Activated T-helper 1 cell treated with anti-CD3 and anti-CD28 coated beads, Interleukin-2, amount 50 U/mL, for 16 hours (primary cell): ENCODE measurements at places on chromosomes 4 and X.

DNA sequence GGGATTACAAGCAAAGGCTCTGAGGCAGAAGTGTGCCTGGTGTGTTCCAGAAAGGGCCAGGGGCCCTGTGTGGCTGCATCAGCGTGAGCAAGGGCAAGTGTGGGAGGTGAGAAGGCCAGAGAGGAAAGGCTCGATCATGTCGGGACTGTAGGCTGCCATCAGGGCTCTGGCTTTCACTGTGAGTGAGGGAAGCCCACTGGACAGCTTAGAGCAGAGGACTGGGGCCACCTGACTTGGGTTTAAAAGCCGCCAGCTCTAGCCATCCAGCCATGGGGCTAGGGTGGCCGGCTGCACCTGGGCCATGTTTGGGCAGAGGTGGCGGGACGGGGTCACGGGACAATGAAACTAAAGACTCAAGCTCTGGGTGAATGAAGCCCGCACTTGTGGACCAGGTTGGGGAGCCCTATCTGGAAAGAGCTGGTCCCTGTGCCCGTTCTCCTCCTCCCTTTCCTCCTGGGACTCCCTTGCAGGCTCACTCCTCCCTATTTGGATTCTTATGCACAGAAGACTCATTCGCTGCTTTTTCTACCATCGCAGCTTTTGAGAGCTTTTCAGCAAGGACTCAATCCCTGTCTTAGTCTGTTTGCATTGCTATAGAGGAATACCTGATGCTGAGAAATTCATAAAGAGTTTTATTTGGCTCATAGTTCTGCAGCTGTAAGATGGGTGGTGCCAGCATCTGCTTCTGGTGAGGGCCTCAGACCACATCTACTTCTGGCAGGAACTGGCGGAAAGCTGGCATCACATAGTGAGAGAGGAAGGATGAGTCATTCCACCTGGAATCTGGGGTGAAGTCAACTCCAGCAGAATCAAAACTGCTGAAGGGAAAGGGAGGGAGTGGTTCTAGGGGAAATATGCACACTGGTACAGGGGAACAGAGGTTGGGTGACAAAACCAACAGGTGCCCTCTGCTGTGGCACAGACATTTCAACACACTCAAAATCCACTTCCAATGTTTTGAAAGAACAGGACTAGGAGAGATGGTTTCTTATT, 15.3 kb downstream of the CTAG1B start:
- DNase-seq: no peak

DNA sequence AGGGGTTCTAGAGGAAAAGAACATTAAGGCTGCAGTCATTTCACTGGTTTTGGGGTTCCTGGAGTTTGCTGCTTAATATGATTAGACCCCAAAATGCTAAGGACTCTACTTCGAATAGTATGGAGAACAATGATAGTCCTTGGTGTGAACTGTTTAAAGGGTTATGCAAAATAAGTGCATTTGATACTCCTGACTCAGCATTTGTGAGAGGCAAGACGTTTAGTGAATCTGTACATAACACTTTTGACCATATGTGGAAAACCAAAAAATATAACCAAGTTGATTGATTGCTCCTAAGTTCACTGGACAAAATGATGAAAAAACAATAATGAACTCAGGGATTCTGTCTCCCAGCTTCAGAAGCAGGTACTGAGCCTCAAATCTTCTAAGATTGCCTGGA, 414.1 kb downstream of the SH3BGRL start:
- no peak for DNase-seq

DNA sequence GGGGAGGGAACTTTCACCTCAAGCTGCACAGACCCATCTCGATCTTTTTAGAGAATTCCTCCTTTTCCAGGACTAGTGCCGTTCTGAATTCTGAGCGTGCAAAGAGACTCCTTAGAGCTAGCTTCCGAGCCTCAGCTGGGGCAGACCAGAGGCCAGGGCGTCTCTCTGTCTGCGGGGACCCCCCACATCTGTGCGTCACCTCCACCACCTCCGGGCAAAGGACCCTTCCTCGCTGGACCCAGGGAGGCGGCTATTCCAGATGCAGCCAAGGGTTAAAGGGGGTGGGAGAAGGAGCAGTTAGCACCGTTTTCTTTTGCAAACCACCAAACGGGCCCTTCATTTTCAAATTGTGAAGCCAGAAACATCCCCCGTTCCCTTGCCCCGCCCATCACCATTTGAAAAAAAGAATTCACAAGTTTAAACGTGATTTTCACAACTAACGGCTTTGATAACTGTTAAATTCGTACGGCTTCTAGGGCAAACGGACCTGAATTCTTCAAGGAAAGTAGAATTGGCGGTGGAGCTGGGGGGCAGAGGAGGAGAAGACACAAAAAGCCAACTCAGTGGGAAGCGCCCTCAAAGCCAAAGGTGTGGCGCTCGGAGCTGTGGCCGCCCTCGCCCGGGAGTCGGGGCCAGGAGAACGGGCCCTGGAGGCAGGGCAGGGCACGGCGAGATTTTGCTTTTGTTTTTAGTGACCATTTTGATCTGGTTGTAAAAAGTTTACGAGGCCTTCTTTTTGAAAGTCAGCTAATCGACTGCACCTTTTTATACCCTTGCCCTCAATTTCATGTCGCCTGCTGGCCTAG, 3.3 kb upstream of the PDGFRA start:
- no peak for DNase-seq

DNA sequence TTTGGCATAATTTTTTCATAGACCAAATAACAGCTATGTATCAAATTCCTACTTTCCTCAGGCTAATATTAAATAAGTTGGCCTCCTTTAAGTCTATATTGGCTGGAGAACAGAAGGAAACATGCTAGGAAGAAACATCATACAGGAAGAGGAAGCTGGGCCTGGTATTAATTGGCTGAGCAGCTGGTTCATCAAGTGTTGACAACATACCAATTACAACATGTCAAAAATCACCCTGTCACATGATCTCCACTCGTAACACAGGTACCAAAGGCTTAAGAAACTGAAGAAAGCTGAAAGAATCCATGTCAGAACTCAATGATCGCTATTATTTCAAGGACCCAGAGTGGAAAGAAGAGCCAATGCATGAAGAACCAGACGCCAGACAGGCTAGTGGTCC, 10.5 kb downstream of the WDFY3 start:
- DNase-seq: no peak

- DNase-seq: no peak
These were observed 12.2 kb upstream of the ODAM start for GRCh38 chr4:70183168-70183939.

DNA sequence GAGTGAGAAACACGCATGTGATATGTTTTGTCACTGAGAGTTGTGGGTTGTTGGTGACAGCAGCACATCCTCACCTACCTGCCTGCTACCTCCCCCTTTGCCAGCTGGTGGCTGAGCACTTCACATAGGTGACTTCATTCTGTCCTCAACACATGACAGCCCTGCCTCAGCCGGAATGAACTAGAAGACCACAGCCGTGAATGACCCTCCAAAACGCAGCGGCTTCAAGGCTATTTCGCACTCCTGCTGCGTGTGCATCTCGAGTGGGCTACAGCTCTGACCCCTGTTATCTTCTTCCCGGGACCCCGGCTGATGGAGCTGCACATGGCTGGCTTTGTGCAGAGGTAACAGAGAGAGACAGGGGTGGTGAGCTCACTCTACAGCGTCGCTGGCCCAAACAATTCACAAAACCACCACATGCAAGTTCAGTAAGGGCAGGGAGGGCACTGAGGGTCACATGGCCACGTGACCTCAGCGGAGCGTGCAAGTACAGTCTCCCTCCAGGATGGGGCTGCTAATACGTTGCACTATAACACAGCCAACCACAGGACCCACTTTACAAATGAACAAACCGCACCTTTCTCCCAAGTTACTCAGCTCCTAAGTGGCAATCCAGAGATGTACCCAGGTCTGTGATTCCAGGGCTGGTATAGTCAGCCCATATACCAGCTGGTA, 6.3 kb upstream of the PPP2R2C start:
- no peak for DNase-seq

- DNase-seq: no peak
These were observed 24.3 kb downstream of the TRPC5 start for GRCh38 chrX:112058255-112058654.

DNA sequence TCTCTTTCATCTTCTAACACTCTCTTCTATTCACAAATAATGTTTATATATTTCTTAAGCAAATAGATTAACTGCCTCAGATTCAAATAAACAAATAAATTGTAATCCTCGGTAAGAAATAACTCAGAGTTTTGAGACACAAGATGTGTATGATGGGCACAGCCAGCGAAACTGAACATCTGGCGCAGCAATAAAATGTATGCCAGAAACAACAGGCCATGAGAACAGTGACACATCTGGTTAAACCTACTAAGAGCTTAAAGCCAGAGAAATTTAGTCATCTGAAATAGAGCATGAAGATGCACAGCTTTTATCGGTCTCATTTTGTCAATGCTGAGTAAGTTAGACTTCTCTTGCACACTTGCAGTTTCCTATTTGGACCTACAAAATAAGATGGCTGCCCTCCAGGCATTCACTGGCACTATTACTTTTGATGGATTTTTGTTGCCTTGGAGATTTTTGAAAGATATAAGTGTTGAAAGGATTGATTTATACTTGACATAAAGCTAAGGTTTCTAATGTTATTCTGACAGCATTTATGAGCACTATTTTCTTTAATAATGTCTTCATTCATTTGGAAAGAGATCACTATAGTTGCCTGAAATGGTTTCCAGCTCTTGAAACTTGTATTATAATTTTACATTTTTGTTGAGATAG, 1444.0 kb downstream of the PCDH18 start:
- no peak for DNase-seq

DNA sequence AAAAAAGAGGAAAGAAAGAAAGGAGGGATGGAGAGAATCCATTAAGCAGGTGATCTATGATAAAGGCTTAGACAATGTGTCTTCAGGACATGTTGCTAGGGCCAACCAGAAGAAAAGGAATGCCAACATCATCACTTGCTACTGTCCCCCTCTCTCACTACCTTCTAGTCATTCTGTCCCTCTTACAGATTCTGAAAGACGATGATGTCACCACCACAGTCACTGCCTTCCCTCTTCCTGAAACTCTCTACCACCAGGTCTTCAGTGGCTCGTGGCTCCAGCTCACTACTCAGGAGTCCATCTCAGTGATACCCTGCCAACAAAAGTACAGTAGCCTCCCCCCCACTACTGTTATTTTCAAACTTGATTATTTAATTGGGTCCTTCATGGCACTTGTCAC, 64.0 kb downstream of the KCNIP4 start:
- no peak for DNase-seq

- DNase-seq: no peak
These were observed 21.8 kb downstream of the SPANXC start for GRCh38 chrX:141220342-141221008.

DNA sequence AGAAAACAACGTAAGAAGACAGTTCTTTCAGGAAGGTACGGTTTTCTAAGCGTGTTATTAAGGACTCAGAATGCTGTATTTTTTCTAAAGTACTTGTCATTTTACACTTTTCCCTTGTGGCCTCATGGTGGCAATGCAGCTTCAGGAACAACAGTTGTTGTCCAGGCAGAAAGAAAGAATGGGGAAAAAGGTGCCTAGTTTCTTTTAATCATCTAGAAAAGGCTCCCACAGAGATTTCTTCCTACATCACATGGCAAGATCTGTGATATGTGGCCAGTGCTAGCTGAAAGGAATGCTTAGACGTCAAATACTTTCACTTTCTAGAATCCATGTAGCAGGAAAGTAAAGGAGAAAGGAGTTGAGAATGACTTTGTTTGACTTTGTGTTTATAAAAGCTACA, 49.0 kb upstream of the TRAM1L1 start:
- DNase-seq: no peak

DNA sequence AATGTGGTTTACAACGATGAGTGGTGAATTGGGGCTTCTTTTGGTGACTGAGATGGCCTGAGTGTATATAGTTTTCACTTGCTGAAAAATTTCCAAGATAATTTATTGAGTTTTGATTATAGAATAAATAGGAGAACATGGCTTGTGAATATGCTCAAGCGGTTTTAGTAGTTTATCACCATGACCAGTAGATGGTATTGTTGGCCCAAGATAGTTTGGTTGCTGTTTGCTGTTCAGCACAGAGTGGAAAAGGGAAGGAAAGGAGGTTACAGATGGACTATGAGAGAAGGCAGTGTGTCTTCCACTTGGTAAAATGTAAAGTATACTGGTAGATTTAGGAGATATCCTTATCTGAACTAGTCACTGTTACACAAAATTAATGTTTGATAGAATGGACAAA, 55.8 kb upstream of the POU4F2 start:
- DNase-seq: no peak

GRCh38 chr4:145044341-145044740, 53.7 kb downstream of the ANAPC10 start:
- no peak for DNase-seq

GRCh38 chrX:31038575-31039326, 33.1 kb downstream of the FTHL17 start:
- DNase-seq: no peak

- DNase-seq: no peak
These were observed 1070.4 kb upstream of the ADGRL3 start for GRCh38 chr4:60129740-60130139.

GRCh38 chrX:69031971-69032391, 133.3 kb downstream of the PJA1 start:
- no peak for DNase-seq

DNA sequence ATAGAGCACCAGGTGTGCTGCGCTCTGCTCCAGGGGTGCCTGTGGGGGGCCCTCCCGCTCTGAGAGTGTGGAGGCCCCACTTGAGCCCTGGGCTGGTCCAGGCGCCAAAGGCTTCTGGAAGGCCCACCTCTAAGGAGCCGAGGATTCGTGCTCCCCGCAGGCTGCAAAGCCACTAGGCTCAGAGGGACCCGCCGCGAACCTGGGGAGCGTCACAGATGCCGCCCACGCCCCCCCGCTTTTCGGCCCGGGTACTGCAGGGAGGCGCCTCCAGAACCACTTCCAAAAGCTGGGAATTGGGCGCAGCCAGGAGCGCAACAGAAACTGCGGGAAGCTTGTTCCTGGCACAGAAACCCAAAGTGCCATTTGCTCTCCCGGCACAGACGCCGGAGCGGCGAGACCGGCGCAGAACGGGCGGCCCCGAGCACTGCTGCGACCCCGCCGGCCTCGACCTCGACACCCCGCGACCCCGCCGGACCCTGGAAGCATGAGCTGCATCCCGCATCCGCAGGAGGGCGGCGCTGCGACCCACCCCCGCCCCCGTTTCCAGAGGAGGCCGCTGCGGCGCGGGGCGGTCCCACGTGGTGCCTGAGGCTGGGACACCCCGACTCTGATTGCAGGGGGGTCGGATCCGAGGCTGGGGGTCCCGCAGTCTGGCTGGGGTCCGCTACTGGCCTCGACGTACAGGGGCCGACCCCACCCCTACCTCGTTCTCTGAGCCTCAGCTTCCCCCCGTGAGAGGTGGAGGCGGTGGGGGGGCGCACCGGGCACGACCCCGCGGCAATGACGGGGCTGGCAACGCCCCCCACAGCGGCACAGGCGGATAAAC, 30.8 kb downstream of the CPLX1 start:
- no peak for DNase-seq

- no peak for DNase-seq
These were observed 104.6 kb upstream of the LRPAP1 start for GRCh38 chr4:3636646-3637320.
